Activated gamma-delta T cell treated with anti-CD3 and anti-CD28 coated beads, Interleukin-2, amount 50 U/mL, for 16 hours (primary cell): ENCODE measurements at places on chromosomes 6 and 20.

- DNase-seq = no peak
Observed at GRCh38 chr6:81999270-81999669, 246.8 kb upstream of the TENT5A start.

GRCh38 chr6:82185948-82186535 is 61.5 kb downstream of the IBTK start:
- DNase-seq = no peak

DNA sequence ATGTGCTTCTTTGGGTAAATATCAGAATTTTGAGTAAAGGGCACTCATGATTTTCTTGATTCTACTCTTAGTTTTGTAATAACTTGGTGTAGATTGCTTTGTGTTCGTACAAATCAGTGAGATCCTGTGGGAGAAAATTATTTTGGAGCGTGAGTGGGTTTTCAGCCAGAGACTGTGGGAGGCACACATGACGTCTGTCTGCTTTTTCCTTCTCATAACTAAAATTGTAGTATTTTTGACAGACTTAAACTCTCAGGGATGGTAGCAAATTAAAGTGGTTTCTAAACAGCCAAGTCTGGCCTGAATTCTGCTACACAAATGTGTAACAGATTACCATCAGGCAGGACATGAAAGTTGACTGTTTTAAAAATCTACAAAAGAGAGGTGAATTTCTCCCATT is 222.6 kb downstream of the OTOR start:
- DNase-seq = no peak

DNA sequence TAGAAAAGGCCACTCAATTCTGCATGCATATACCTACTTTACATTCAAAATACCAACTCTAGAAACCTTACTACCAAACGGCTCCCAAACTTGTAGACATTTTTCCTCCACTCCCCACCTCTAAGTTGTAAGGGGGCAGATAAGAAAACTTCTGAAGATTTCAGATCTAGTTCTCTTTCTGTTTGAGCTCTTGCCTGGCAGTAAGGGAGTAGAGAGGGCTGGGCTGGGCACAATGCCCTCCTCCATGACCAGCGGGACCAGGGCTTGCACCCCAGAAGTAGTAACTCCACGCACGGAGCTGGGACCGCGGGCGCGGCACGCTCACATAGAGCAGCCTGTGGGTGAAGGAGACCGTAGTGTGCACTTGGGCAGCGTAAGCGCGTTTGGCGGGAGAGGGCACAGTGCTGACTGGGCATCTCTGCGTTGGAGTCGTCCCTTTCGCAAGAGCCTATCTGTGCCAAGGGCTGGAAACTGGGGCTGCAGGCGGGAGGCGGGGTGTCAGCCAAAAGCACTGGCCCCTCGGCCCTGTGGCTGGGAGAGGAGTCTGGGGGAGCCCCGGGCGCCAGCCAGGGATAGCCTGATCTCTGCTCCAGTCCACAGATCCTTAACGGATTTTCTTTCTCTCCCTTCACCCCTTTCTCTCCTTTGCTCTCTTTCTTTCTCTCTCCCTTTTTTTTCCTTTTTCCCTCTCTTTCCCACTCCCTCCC is 32.4 kb downstream of the PHACTR1 start:
- no peak for DNase-seq

DNA sequence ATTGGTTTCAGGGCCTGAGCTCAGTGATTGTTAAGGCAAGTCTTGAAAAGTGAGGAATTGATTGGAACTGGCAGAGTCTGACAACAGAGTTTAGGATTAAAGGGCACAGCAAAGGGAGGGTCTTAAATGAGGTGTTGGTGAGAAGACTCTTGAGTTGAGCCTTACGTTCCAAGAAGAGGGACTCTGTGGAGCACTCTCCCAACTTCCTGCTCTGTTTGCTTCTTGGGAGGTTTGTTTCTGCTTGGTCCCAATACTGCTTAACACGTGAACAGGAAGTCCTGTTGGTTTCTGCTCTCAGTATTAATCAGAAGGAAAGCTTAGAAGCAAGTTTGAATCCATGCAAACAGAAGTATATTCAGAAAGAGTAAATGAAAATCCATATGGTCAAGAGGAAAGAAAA is 15.6 kb upstream of the SYNDIG1 start:
- DNase-seq = no peak

DNA sequence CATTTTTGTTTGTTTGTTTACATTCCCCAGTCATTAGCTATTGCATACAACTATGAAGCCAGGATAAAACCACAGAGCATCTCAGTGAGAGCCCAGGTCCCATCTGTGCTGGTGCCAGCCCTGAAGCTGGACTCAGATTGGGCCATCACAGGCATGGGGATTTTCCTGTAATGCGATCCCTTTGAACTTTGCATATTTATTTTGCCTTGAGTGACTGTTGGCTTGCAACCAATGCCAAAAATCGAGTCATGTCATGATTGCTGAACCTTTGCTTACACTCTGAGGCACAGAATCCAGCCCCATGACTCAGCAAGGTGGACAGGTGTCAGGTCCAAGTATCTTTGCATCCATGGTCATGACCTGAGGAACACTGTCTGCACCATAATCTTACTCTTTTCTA is 46.2 kb upstream of the GGTLC1 start:
- no peak for DNase-seq

- no peak for DNase-seq
Observed at GRCh38 chr6:112289038-112289566, 34.7 kb upstream of the LAMA4 start.

DNA sequence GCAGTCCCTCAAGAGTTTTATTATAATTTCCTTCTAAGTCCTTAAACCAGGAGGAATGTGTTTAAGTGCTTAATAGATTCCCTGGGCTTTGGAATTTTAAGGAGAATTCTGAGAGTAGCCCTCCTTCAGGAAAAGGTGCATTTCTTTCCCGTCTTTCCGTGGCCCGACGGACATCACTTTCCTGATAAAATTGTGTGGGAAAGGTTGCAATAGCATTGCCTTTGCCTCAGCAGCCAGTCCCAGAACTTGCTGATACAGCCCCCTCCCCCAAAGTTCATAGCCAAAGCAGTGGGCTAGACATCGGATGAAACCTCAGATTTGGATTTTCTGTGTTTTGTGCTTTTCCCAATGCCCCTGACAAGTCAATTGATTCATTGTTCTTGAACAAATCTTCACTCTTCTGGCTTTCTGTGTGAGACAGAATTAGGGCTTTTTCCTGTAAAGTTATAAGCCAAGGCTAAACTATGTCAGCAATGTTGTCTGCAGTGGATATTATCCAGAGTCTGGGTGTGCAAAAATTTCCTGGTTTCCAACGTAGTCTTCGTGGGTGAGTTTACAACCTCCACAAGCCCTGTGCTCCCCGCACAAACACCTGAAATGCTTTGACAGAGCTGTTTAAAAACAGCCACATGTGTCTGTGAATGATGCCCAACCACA is 1.1 kb upstream of the SMOC2 start:
- DNase-seq = no peak
